Activated CD4-positive, alpha-beta T cell treated with anti-CD3 and anti-CD28 coated beads, Interleukin-2, amount 50 U/mL, for 1 hour (primary cell): ENCODE measurements at places on chromosomes 13 and 19.

GRCh38 chr19:7970716-7971448, 27.4 kb upstream of the TIMM44 start:
- peak; percentile 16 for DNase-seq

- DNase-seq = no peak
Observed at GRCh38 chr13:21825801-21826200, 154.9 kb downstream of the FGF9 start.

- no peak for DNase-seq
Observed at GRCh38 chr13:33785384-33785783, 32.6 kb upstream of the RFC3 start.

DNA sequence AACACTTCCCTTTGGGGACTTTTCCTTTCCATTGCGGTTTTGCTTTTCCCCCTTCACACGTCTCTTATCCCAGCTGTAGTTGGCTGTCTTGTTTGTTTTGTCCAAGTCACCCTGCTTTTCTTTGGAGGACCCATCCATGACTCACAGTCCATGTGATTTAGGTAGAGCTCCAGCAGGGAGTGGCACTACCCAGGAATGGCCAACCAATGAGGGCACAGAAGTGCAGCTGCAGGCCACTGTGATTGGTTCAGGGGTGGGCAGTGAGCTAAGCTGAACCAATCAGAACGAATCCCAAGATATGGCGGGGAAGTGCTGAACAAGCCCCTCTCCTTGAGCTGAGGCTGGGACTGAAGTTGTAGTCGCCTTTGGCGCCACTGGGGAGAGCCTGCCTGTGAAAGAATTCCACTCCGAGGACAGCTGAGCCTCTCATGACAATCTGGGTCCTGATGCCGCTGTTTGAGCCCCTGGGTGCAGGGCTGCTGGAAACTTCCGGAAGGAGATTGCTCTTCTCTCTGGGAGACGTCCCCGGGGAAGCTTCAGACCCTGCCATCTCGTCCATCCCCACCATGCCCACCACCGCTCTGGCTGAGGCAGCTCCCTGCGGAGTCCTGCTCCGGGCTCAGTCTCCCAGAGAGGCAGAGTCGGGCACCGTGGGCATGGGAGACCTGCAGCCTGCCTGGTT, 62.9 kb upstream of the URI1 start:
- no peak for DNase-seq

- DNase-seq = no peak
Observed at GRCh38 chr13:80337288-80338081, 3.4 kb downstream of the SPRY2 start.
